Stimulated activated CD4-positive, alpha-beta T cell treated with anti-CD3 and anti-CD28 coated beads, Interleukin-1b, Interleukin-23, amount 100 ng/mL, for 1 hour (primary cell): ENCODE measurements at places on chromosomes 3 and 15.

DNA sequence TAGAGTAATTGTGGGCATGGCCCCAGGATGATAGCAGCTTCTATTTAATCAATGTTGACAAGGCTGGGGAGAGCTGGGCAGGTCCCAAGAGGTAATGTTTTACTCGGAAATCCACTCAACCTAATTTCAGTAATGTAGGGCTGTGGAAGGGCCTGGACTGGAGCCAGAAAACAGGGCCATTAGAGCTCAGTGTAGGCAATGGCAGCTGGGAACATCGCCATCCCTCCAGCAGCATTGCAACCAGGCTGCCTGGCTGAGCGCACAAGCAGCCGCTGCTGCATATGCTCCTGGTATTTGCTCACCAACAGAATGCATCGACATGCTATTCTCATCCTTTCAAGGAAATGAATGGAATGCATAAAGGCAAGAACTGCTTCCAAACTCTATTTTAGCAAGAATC lies 90.0 kb downstream of the GAP43 start:
- DNase-seq = no peak

- DNase-seq = no peak
Observed at GRCh38 chr15:100785181-100786138, 94.2 kb upstream of the ALDH1A3 start.

- no peak for DNase-seq
Observed at GRCh38 chr15:60137711-60138396, 133.7 kb downstream of the FOXB1 start.

- no peak for DNase-seq
Observed at GRCh38 chr15:59501597-59501996, 63.6 kb downstream of the FAM81A start.

DNA sequence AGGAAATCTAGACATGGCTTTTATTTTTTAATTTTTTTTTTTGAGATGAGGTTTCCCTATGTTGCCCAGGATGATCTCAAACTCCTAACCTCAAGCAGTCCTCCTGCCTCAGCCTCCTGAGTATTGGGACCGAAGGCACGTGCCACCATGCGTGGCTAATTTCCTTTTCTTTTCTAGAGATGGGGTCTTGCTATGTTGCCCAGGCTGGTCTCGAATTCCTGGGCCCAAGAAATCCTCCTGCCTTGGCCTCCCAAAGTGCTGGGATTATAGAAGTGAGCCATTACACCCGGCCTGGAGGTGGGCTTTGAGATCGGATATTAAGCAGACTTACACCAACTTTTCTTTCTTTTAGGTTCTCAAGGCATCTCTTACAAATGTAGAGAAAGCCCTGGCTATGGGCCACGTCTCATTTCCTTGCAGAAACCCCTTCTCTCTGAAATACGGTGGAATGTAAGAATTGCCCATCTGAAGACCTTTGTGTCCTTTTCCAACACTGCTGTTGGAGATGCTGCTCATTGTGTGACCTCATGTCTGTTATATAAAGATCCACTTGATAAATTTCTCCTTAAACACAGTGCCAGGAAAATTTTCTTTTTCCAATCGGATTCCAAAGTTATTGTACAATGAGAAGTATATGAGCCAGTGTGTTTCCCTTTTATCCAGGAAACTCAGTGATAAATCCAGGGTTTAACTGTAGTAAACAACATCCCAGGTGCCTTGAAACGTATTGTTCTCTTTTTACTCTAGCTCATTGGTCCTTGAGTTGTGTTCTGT lies 36.8 kb upstream of the CFAP161 start:
- DNase-seq = no peak

DNA sequence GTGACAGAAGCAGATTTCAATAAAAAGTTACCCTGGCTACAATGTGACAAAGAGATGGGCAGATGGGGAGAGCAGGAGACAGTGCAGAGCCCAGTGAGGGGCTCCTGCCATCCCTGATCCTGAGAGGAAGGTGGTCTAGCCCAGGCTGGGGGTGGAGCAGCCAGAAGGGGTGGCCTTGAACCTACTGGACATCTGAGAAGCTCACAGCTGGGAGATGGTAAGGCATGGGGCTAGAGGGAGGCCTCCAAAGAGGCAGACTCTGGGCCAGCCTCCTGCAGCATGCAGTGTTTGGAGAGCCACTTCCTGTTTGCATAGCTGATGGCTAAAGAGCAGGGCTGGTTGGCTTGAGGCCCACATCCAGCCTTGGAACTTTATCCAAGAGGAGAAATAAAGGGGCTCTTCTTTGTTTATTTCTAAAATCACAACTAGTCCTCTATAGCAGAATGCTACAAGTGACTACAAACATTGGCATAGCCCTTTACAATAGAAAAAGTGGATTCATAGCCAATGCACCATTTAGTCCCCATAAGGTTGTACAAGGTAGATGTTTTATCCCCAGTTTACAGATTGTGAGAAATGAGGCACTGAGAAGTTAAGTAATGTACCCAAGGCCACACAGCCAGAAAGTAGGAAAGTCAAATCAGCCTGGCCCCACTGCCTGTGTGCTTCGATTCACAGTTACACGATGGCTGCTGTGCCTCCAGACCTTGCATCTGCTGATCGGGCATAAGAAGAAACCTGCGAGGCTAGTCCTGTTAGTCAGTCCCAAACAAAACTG lies 4.6 kb downstream of the EFCC1 start:
- no peak for DNase-seq
